ENCODE measurements at places on chromosomes 7 and 10. TPM values are rescaled to one million over a fixed set of nuclear protein-coding genes. Genes with fewer than 3 reads are reported as not detected.

The SLC18A3 gene
- polyA plus RNA-seq: not detected

The CHAT gene
- polyA plus RNA-seq: not detected

The FFAR4 gene
- not detected for polyA plus RNA-seq

The AOAH gene
- 3.1 TPM for polyA plus RNA-seq

The ALOX5 gene
- polyA plus RNA-seq: 6.4 TPM

The METTL27 gene
- 8.8 TPM for polyA plus RNA-seq

DNA sequence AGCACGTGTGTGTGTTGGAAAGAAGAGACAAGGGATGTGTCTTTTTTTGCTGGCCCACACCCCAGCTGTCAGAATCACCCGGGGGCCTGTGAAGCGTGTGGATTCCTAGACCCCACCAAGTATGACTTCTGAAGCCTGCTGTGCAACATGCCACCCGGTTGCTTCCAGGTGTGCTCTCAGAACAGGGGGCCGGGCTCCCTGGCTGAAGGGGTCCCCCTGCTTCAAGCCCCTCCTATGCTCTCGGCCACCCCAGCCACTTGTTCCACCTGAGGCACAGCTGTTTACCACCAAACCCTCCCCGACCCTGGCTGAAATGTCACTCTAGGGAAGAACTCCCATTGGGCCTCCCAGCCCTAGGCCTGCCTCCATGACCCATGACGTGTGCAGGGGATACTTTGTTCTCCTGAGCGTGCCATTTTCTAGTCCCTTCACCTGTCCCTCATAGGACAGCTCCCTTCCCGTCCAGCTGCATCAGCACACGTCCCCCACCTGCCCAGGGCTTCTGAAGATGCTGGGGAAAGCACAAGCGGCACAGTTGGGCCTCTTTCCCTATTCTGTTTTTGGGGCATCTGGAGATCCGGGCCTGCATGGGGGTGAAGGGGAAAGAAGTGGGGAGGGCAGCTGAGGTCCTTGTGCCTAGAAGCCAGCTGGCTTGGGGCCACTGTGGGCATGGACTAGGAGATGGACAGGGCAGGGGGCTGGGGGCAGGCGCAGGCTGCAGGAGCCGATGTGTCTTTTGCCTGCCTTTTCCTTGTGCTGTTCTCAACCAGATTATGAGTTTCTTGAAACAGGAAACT lies 33.3 kb downstream of the CRHR2 start:
- DNase-seq: no peak

GRCh38 chr10:60979667-60980104 lies 35.7 kb upstream of the RHOBTB1 start:
- DNase-seq: no peak

GRCh38 chr7:95430864-95431263 lies 4.0 kb downstream of the PON2 start:
- no peak for DNase-seq

DNA sequence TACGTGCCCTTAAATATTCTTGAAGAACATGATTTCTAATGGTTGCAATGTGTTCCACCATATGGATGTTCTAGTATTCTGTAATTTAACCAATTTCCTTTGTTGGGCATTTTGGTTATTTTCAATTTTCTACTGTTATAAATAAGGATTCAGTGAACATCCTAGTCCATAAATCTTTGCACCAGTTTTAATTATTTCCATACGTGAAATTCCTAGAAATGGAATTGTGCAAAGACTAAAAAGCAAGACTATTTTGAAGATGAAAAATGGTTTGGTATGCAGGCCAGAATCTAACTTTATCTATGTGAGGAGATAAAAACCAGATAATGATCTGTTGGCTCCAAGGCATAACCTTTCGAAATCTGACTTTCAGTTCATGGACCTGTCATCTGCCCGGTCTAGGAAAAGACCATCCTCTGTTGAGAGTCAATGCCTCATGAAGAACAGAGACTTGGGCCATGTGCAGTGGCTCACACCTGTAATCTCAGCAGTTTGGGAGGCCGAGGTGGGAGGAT lies 633.2 kb upstream of the NRP1 start:
- no peak for DNase-seq

DNA sequence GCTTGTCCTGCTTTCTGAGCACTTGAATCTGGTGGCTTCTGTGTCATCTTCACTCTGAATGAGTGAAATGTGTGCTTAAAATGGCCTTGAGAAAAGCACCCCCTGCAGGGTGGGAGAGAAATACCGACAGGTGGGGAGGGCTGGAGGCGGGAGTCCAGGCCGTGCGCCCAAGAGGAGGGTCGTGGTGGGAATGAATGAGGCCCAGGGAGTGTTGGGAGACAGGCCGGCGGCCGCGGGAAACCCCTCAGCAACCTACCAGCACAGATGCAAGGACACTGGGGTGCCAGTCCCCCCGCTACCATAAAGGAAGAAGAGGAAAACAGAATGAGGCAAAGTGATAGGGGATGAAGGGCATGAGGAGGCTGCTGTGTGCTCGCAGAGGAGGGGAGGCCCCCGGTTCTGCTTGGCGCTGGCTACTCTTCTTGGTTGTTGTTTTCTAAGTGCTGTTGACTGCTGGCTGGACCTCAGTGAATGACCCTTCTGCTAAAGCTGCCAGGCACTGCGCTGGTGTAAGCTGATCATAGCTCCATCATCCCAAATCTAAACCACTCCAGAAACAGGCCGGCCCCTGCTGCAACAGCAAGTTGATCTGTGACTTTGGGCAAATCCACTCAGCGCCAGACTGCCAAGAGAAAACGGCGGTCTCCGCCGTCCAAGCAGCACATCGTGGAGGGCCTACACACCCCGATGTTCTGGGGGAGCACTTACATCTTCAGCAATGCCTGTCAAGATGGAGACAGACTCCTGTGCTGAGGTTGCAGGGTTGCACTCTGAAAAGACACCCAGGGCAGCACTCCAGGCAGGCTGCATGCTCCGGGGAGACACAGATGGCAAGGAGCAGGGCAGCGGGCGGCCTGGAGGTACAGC lies 378.5 kb downstream of the DNAJB6 start:
- no peak for DNase-seq

- no peak for DNase-seq
Measured at GRCh38 chr7:112791465-112792168, 1.4 kb upstream of the TMEM168 start.

DNA sequence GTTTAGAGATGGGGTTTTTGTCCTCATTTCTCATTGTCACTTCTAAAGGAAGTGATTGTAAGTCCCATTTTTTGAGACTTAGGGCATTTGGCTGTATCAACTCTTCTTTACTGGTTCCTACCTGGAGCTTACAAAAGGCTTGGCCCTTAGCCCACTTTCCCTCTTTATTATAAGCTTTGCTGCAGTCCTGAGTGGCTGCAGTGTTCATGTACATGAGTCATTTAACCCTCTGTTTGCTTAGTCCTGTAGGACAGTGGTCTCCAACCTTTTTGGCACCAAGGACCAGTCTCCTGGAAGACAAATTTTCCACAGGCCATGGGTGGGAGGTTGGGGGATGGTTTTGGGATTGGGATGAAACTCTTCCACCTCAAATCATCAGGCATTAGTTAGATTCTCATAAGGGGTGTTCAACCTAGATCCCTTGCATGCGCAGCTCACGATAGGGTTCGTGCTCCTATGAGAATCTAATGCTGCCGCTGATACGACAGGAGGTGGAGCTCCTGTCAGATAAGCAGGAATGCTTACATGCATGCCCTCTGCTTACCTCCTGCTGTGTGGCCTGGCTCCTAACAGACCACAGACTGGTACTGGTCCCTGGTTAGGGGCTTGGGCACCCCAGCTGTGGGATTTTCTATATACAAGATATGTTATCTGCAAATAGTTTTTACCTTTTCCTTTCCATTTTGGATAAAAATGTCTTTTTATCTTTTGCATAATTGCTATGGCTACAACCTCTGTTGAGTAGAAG lies 99.7 kb downstream of the CCSER2 start:
- no peak for DNase-seq

DNA sequence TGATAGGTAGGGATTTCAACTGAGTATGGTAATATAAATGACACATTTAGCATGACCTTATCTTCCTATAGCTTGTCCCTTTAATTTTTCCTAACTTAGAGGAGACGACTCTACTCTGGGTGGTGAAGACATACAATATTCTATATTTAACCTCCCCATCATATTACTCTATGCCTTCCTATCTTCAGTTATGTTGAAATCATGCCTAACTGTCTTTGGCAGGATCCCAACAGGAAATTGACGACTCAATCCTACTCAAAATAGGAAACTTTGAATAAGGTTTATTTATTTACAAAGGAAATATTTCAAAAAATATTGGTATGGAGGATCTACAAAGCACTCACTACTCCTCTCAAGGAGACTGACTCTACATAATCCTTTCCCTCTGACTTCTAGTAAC lies 24.1 kb upstream of the SEMA3A start:
- DNase-seq: no peak

DNA sequence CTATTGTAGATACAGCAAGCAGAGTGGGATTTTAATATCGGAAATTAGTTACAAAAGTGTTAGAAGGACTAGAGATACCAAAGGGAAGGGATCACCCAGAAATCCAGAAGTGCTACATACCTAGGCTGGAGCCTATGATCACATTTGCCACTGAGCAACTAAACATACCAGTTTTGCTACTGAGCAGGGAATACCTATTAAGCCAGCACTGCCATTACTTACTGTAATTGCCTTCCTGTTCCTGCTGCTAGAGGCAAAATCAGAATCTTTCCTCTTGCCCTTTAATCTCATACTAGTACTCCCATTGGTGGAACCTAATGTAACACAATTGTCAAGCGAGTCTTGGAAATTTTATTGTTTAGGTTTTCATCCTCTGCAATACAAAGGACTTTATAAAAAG lies 121.7 kb downstream of the ATRNL1 start:
- DNase-seq: no peak

- DNase-seq: no peak
Measured at GRCh38 chr7:68800316-68800715, 798.0 kb upstream of the AUTS2 start.

GRCh38 chr10:117136391-117136975 lies 1.6 kb downstream of the VAX1 start:
- DNase-seq: no peak

- no peak for DNase-seq
Measured at GRCh38 chr7:76328389-76328788, 25.9 kb downstream of the HSPB1 start.

- DNase-seq: no peak
Measured at GRCh38 chr10:91313-91712, 42.2 kb upstream of the TUBB8 start.

DNA sequence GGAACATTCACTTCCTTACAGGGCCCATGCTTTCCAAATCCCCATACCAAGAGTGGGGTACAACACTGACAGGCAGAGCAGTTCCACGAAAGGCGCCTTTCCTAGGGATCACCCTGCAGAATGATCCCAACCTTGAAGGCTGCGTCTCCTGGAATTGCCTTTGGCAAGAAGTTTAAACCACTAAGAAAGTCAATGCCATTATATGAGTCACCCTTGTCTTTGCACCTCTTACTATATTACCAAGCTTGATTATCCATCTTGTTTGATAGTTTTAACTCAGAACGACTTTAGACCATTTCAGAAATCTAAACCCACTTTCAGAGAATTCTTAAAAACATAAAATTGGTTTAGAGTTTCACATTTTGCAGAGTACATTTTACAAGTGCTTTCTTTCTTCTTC lies 282.1 kb downstream of the ARHGAP12 start:
- DNase-seq: no peak

GRCh38 chr7:6228361-6229229 lies 43.8 kb downstream of the CYTH3 start:
- peak; percentile 89 for DNase-seq

- no peak for DNase-seq
Measured at GRCh38 chr7:45506059-45506458, 68.1 kb upstream of the ADCY1 start.

DNA sequence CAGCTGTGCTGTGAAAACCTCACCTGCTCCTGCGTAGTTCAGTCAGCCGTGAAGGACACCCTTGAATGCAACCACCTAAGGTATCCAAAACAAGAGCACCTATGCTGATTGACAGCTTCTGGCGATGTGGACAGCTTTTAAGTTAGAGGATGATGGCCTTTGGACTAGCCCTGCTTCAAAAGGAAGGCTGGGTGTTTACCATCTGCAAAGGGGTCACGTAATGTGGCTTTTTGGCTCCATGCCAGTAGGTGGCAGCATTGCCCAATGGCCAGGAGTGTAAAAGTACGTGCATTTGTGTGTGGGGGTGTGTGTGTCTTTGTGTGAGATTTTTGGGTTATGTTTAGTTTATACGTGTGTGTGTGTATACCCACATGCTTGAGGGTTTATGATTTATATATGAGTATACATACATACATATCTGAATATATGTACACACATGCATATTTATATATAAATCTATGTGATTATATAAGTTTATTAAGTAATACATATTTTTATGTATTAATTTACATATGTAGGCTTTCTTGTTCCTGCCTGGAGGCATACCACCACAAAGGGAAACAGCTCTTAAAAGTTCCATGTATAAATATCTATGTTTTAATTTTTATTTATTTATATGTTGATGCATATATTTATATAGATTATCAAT lies 236.3 kb upstream of the ANKRD30A start:
- peak; percentile 57 for DNase-seq

- DNase-seq: no peak
Measured at GRCh38 chr7:113370910-113371309, 252.6 kb upstream of the SMIM30 start.
